ENCODE measurements at places on chromosomes 2 and 18. TPM values are rescaled to one million over a fixed set of nuclear protein-coding genes. Genes with fewer than 3 reads are reported as not detected.

Gene CROCC2
- not detected for total RNA-seq

Gene ABCB11
- total RNA-seq, result 0.74 TPM

Gene ANKRD12
- 16.6 TPM for total RNA-seq

Gene MAP4K3
- total RNA-seq, result 17.9 TPM

Gene PARD3B
- total RNA-seq, result 13.5 TPM

Gene SCTR
- not detected for total RNA-seq

Gene VWA3B
- total RNA-seq, result not detected

Gene QPCT
- total RNA-seq, result 18.9 TPM

Gene MROH2A
- total RNA-seq, result not detected

Gene SPATA3
- not detected for total RNA-seq

Gene IL36RN
- total RNA-seq, result not detected

Gene AOX1
- 3.4 TPM for total RNA-seq

Gene EMILIN1
- total RNA-seq, result 13.8 TPM

Gene PDE1A
- 0.28 TPM for total RNA-seq

Gene NT5DC4
- not detected for total RNA-seq

Gene TMEM131
- total RNA-seq, result 9.9 TPM

Gene POTEF
- under 0.01 TPM for total RNA-seq

Gene WNT10A
- total RNA-seq, result not detected

Gene AMER3
- not detected for total RNA-seq

Gene KCNG2
- total RNA-seq, result not detected

Gene RAPGEF4
- total RNA-seq, result 6.1 TPM

Gene ST8SIA5
- total RNA-seq, result not detected

Gene SH2D6
- total RNA-seq, result 0.13 TPM

Gene ELOA2
- total RNA-seq, result not detected

Gene EML4
- total RNA-seq, result 23.5 TPM

Gene ADI1
- 38.6 TPM for total RNA-seq

Gene REG3A
- not detected for total RNA-seq

Gene SCN2A
- total RNA-seq, result not detected

Gene PROKR1
- not detected for total RNA-seq

Gene TMEFF2
- 0.04 TPM for total RNA-seq

Gene RAB17
- 1.6 TPM for total RNA-seq

Gene ATP9B
- total RNA-seq, result 19.4 TPM

Gene KYNU
- total RNA-seq, result 0.07 TPM

Gene HMSD
- not detected for total RNA-seq

Gene GKN1
- total RNA-seq, result not detected

Gene ANKRD44
- total RNA-seq, result 13.7 TPM

Gene MPP4
- 9.0 TPM for total RNA-seq

Gene DSG2
- total RNA-seq, result under 0.01 TPM

Gene KLHL30
- total RNA-seq, result not detected
